ENCODE measurements at places on chromosomes 5 and 9. TPM values are rescaled to one million over a fixed set of nuclear protein-coding genes. Genes with fewer than 3 reads are reported as not detected.

- no peak for DNase-seq
These were observed 76.5 kb downstream of the C9orf152 start for GRCh38 chr9:110131499-110131898.

DNA sequence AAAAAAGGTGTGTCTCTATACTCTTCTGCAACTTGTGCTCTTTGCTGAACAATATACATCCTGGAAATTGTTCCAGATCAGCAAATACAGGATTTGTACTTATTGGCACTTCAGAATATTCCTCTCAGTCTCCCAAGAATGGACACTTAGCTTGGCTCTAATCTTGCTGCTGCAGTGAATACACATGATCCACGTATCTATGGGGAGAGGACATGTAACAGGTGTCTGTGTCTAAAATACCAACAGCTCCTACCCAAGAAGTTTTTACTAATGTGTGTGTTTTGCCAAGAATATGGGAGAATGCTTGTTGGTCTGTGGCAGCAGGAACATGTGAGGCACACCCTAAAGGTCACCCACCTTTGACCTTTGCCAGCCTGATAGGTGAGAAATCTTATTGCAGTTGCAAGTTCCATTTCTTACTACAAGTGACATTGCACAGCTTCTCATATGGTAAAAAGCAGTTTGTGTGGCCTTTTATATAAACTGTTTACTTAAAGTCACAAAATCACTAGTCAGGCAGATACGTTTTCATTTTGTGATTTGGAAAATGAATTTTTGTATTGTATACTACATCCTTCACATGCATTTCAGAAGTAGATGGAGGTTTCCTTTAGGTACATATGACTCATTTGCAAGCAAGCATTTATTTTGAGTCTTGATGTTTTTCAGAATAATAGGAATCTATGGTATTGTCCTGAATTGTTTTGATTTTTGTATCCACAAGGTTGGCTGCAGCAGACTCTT is 35.8 kb downstream of the PHF2 start:
- DNase-seq, result no peak

GRCh38 chr9:111762556-111762955 is 32.2 kb downstream of the SHOC1 start:
- DNase-seq, result no peak

DNA sequence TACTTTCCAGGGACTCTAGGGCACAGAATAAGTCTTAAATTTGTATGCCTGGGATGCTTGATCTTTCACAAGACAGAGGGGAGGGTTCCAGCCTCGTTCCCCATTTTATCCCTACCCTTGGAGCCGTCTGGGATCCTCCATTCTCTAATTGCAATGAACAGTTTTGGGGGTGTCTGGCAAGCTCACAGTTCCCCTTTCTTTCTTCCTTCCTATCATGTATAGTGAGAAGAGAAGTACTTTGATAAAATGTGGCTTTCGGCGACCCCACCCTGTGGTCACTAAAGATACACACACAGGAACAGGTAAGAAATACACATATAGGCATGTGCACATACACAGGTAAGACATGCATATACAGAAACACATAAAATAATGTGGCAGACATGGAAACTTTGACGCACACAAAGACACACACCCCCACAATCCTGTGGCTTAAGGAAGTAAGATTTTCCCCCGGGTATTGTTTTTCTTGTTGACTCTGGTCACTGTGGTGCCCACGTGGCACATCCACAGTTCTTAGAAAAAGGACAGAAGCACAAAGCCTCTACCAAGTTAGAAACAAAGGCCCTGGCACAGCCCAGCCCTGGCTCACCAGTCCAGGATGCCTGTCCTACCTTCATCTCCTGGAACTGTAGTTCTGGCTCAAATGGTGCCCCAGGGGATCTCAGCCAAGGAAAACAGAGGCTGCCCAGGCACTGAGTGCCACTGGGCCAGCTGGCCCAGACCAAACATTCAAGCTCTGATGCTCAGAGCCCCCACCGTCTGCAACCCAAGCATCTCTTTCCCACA is 6.3 kb upstream of the SMU1 start:
- no peak for DNase-seq

DNA sequence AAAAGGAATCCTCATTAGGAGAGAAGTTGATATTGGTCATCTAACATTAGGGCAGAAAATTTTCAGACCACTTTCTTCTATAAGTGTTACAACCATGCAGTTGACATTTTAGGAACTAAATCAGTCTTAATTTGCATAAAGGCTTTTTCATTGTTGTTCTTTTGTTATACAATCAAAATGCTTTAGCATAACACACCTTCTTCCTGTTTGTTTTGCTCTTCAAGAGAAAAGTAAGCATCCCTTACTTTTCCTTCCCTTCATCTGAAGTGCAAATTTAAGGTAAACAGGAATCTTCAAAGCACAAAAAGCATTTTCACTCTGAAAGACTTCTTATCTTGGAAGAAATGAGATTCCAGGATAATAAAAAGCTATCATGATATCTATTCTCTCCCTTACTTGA is 273.6 kb downstream of the PTPRD start:
- DNase-seq, result no peak

DNA sequence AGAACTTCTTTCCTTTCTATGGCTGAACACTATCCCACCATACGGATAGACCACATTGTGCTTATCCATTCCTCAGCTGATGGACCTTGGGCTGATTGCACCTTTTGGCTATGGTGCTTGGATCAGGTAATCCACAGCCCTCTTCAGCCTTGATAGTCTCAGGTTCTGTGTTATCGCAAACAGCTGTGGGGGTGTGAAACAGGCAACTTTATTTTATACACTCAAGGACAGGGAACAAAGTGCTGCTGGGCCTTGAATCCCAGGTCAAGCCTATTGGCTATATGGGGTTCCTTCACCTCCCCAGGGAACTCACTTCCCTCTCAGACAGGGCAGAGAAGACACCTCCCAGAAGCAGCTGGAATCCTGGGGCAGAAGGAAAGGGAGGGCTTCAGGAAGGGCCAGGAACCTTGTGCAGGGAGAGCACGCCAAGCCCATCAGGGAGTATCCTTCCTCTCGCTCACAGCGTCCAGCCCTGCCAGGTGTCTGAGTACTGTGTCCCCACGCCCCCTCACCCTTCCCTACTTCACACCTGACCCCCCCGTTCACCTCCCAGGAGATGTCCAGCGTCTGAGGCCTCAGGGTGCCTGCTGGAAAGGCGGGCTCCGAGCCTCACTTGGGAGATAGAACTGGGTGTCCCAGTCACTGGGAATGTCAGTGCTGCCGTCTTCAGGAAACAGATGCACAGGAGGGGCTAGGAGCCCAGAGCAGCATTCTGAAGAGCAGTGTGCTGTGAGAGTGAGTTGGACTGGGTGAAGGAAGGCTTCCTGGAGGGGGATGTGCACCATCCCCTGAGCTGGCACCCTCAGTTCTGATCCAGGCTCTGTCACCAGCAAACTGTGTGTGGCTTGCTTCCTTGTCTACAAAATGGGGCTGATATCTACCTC is 32.8 kb downstream of the AFAP1L1 start:
- DNase-seq, result no peak

- peak; percentile 11 for DNase-seq
These were observed 32.1 kb upstream of the ADRB2 start for GRCh38 chr5:148794275-148794674.

- no peak for DNase-seq
These were observed 100.6 kb upstream of the NREP start for GRCh38 chr5:111857623-111858022.

GRCh38 chr5:55699041-55699688 is 13.0 kb downstream of the SLC38A9 start:
- DNase-seq, result no peak

DNA sequence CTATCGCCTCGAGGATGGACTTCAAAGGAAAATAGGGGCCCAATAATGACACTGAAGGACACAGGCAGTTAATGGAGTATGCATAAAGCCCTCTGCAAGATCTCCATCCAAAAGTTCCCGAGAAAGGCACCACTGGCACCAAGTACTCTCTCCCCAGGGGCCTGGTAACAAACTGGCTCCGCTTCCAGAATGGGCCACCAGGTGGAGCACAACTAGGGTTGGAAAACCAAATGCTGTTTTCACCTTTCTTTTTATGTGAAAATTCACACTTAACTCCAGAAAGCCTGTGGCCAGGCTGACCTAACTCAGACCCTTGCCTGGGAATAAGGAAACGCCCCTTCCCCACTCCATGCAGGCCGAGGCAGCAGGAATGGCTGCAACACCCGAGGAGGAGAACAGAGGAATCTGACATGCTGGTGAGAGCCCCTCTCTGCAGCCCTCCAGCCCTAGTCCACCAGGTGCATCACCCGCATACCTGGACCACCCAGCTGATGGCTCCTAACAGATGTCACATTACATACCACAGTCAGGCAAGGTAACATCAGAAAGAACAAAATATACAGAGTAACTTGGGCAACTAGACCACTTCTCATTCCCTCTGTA is 42.8 kb downstream of the CAMSAP1 start:
- DNase-seq, result peak; percentile 50

DNA sequence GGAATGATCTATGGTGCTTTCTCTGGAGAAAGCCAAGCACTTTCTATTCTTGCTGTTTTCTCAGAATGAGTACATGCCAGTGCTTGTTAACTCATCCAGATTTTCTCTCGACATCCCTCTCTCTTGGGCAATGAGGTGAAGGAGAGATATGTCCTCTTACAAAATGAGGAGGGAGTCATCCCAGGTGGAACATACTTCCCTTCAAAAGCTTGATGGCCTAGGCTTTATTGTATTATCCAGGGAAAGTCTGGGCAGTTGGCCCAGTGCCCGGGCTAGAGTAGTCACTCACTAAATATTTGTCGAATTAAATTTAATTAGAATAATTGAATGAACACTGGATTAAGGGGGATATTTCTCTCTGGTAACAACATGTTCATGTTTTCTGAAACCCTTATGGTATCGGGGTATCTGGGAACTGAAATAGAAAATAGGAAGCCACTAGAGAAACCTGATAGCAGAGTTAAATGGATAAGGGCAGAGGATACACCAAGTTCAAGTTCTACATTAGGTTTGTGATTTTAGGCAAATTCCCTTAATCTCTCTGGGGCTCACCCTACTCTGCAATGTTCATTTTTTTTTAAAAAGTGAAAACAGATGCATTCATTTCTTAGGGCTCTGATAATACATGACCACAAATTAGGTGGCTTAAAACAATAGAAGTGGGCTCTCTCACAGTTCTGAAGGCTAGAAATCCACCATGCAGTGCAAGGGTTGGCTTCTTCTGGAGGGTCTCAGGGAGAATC is 99.6 kb downstream of the LIFR start:
- no peak for DNase-seq

GRCh38 chr9:122348288-122348777 is 22.5 kb upstream of the PTGS1 start:
- no peak for DNase-seq

DNA sequence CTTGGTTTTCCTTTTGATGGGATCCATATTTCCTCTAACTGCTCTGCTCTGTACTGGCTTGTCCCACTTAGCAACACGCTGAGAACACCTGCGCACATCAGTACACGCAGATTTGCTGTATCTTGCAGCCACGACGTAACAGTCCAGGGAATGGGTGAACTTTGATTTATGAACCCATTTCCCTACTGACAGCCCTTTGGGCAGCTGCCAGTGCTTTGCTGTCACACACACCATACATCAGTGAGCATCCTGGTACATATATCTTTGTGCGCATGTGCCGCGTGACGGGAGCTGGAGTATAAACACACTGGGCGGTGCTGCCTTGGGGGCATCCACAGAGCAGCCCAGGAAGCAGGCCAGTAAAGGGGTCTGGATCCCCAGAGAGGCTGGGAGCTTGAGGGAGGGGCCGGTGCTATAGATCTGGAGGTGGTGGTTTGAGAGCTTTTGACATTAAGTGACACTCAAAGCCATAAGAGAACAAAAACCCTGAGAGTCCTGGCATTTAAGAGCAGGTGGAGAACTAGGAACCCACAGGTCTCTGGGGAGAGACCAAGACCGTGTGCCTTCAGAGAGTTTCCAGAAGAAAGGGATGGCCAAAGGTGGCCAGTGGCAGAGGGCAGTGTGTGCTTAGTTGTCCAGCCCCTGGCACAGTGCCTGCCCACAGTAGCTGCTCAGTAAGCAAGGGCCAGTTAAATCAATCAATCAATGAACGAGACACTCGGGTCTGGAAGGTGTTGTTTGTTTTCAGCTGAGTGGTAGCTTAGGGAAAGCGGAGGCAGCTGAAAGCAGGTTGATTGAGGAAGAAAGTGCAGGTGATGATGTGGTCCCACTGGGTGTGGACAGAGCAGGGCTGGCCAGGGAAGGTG is 53.7 kb downstream of the LMX1B start:
- no peak for DNase-seq

DNA sequence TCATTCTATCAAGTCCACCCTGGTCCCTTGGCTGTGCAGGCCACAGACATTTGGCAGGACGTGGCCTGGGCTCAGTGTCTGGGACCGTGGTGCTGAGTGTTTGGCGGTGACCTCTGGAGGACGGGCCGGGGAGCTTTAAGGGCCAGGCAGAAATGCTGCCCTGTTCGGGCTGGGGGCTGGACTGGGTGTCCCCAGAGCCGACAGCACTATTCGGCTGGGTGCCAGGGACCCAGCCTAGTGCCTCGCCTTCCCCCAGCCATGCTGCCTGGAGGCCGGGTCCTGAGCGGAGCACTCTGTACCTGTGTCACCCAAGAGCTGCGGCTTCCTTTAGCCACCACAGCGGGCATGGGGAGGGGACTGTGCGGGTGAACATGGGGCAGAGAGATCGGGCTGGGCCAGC is 40.4 kb downstream of the COL5A1 start:
- no peak for DNase-seq

DNA sequence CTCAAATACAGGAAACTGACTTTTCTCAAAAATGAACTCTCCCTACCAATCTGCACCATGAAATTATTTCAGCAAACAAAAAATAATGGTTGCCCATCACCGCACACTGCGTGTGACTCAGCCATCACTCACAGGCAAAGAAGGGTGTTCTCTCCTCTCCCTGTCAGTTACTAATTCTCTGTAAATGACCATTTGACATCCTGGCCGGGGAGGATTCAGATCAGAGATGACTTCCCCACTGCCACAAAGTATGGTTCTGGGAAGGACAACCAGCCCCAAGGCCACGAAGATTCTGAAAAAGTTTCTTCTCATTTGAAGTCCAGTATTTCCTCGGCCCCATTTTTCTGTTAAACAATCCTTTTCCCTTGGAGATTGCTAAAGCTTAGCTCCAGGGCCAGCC is 199.4 kb downstream of the AUH start:
- DNase-seq, result no peak

The RANBP3L gene
- total RNA-seq, result 1.3 TPM

The CD14 gene
- total RNA-seq, result 0.97 TPM

The SERF1A gene
- 8.7 TPM for total RNA-seq

The FBP2 gene
- total RNA-seq, result not detected

The FRRS1L gene
- total RNA-seq, result not detected

The BTF3 gene
- total RNA-seq, result 232 TPM

The EFNA5 gene
- total RNA-seq, result 6.5 TPM

The GNE gene
- total RNA-seq, result 32.4 TPM

The LRRC26 gene
- not detected for total RNA-seq

The CBY3 gene
- total RNA-seq, result not detected

The KCNIP1 gene
- not detected for total RNA-seq

The S100Z gene
- not detected for total RNA-seq

The SLC6A18 gene
- total RNA-seq, result not detected

The CDH18 gene
- total RNA-seq, result under 0.01 TPM

The DIMT1 gene
- total RNA-seq, result 35.4 TPM
